ENCODE measurements at places on chromosomes 6 and 20. TPM values are rescaled to one million over a fixed set of nuclear protein-coding genes. Genes with fewer than 3 reads are reported as not detected.

- peak overlapping the region; percentile 87 for H3K4me3 ChIP-seq
- peaks cover 32% of the 10 kb centered on the region for H3K4me1 ChIP-seq
- no peak for DNase-seq
- peak overlapping the region; percentile 92 for H3K27ac ChIP-seq
- peaks cover 7% of the 10 kb centered on the region for H3K27me3 ChIP-seq
Observed at GRCh38 chr6:111871725-111872400, 1.4 kb downstream of the FYN start.

- H3K27ac ChIP-seq = no peak overlapping the region
- H3K4me1 ChIP-seq = peaks cover 79% of the 10 kb centered on the region
- DNase-seq = no peak
- no peak overlapping the region for H3K4me3 ChIP-seq
- H3K36me3 ChIP-seq = no peaks in the 10 kb centered on the region
Observed at GRCh38 chr20:19431316-19431700, 218.9 kb downstream of the SLC24A3 start.

GRCh38 chr20:21398109-21399004 lies 1.0 kb upstream of the NKX2-4 start:
- H3K27me3 ChIP-seq = peaks cover 84% of the 10 kb centered on the region
- H3K36me3 ChIP-seq = no peaks in the 10 kb centered on the region
- H3K4me1 ChIP-seq = no peaks in the 10 kb centered on the region
- DNase-seq = no peak
- no peak overlapping the region for H3K27ac ChIP-seq

Gene HLA-DRB5
- 0.77 TPM for total RNA-seq

Data from mesothelial cell of epicardium (in vitro differentiated cells).